ENCODE measurements at places on chromosomes 13 and 19.

GRCh38 chr13:49604570-49604969 lies 19.2 kb upstream of the RCBTB1 start:
- DNase-seq: no peak

GRCh38 chr13:66265371-66265770 lies 964.8 kb downstream of the PCDH9 start:
- DNase-seq: no peak

DNA sequence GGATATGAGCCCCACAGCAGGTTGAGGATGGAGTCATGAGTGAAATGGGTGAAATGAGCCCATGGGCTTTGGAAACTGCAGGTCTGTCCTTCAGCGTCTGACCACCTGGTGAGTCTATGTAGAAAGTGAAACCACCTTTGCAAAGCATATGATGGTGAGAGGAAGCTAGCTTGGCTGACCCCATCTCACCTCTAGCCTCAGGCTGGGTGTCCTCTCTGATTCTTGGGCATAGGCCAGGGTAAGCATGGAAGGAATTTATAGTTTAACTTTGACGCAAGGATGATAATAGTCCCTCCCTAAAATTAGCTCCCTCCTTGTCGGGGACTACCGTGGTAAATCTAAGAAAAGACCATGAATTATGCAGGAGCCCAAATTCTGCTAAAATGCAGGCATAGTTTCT lies 16.8 kb upstream of the PSG9 start:
- no peak for DNase-seq

- DNase-seq: no peak
Measured at GRCh38 chr13:111022241-111022640, 92.9 kb upstream of the ARHGEF7 start.

DNA sequence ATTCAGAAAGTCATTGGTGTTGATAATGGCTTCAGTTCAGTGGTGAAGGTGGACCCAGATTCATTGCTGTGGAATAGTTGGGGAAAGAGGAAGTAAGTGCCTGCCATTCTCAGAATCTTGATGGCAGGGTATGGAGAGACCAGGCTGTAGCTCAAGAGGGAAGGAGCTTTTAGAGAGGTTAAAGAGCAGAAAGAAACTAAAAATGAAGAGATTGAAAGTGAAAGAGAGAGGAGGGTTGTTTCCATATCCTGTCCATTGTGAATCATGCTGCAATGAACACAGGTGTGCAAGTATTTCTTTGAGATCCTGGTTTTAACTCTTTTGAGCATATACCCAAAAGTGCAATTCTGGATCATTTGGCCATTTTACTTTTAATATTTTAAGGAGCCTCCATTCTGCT lies 12.5 kb downstream of the GJB6 start:
- DNase-seq: no peak

- no peak for DNase-seq
Measured at GRCh38 chr19:3145909-3146676, 10.3 kb downstream of the GNA15 start.

GRCh38 chr13:114129649-114130062 lies 2.8 kb downstream of the RASA3 start:
- DNase-seq: peak; percentile 62

DNA sequence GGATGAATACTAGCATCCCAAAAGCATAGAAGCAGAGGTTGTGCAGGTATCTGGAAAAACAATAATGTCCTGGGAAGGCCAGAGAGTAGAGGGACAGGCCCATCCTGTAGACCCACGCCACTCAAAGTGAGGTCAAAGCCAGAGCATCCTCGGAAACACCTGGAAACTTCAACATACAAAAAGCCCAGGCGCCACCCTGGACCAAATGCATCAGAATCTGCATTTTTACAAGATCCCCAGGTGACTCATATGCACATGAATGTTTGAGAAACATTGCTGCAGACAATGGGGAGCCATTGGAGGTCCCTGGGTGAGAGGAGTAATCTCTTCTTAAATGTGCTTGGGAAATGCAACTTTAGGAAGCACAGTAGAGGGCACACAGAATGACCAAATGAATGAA lies 684.1 kb downstream of the DIAPH3 start:
- no peak for DNase-seq

GRCh38 chr13:59119475-59119874 lies 1044.3 kb downstream of the DIAPH3 start:
- no peak for DNase-seq

GRCh38 chr13:80161219-80161618 lies 179.7 kb downstream of the SPRY2 start:
- DNase-seq: no peak

DNA sequence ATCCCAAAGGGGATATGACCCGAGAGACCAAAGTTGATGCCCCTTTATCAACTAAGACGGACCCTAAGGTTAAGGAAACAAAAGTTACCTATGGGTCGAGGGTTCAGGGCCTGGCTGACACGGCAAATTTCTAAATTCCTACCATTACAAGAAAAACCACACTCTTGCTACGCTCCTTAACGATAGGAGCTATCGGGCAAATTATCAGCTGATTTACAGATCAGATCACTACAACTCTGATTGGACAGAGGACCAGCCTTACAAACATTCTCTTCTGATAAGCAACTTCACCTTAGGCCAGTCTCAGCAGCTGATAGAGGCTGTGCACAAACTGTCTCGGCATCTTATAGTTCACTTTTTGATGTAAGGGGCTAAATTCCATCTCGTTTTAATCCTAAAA lies 117.9 kb downstream of the KCTD15 start:
- DNase-seq: no peak

DNA sequence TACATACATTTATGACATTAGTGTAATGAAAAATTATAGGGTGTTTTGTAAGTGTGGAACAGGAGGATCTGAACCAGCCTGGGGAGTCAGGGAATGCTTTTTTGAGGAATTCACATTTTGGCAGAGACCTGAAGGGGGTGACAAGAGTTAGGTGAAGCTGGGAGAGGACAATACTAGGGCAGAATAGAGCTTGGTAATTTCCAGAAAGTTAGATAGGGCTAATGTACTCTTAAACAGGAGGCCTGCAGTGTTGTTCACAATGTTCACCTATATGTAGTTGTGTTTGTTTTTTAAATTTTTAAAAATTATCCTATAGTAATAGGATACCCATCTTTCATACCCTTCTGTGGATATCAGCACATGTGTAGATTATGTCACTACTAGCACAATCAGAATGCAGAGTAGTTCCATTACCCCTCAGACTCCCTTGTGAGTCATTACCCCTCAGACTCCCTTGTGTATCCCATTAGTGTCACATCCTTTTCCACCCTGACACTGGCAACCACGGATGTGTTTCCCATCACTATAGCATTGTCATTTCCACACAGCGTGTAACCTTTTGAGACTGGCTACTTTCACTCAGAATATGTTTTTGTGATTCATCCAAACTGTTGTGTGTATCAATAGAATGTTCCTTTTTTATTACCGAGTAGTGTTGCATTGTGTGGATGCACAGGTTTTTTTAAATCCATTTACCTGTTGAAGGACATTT lies 43.1 kb downstream of the PCCA start:
- DNase-seq: peak; percentile 42

- DNase-seq: no peak
Measured at GRCh38 chr19:30551271-30551670, 179.1 kb downstream of the ZNF536 start.

GRCh38 chr19:38642176-38642575 lies 5.3 kb upstream of the ACTN4 start:
- no peak for DNase-seq

GRCh38 chr13:93173654-93174053 lies 53.0 kb upstream of the GPC6 start:
- no peak for DNase-seq

DNA sequence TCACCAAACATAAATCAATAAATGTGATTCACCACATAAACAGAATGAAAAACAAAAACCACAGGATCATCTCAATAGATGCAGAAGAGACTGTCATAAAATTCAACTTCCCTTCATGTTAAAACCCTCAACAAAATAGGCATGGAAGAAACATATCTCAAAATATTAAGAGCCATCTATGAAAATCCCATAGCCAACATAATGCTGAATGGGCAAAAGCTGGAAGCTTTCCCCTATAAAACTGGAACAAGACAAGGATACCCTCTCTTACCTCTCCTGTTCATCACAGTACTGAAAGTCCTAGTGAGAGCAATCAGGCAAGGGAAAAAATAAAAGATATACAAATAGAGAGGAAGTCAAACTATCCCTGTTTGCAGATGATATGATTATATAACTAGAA lies 806.1 kb upstream of the MIR17HG start:
- DNase-seq: no peak

- DNase-seq: no peak
Measured at GRCh38 chr13:37615276-37615675, 16.7 kb upstream of the POSTN start.

DNA sequence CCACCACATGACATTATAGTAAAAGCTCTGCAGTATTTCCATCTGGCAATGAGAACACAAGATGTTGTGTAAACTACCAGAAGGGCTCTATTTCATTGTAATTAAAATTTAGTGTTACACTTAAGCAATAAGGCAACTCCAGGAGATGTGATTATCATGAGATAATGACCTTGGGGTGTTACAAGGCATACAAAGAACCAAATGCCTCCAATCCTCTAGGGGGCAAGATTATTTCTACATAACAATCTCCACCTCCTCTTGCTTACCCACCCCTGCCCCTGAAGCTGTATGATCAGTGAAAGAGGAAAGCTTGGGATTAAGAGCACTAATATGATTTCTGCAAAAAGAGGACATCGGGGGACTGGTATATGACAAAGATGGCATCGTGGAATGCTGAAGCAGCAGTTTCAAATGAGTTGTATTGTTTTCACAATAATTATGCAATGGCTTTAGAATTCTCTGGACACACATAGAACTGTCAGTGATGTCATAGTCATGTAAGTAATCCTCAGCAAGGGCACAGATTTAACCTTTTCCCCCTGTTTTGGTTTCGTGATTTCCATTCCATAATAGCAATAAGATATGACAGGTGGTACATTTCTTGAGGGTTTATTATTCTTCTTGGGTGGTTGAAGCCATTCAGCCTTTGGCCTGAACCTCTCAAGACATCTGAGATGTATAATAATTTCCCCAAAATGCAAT lies 295.3 kb downstream of the MZT1 start:
- no peak for DNase-seq

GRCh38 chr13:40213779-40214178 lies 452.7 kb downstream of the FOXO1 start:
- no peak for DNase-seq

GRCh38 chr13:42671502-42671901 lies 97.5 kb downstream of the TNFSF11 start:
- no peak for DNase-seq

DNA sequence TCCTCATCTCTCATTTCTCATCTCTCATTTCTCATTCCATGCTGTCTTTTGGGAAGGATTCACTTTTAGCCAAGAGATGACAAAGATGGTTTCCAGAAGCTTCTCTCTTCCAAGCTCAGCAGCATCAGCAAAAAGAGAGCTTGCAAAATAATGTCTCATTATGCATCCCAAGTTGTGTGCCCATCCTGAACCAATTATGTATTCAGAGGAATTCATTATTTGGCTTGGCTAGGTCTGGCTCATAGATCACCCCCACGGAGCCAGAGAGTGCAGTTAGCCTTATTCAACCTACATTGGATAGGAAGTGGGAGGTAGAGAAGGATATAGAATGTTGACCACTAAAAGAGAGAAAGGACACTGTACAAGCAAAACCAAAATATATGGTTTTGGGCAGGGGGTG lies 5.4 kb upstream of the OLFM2 start:
- DNase-seq: no peak

All from stimulated activated CD8-positive, alpha-beta memory T cell treated with anti-CD3 and anti-CD28 coated beads, Interleukin-4, amount 100 ng/mL, for 48 hours (primary cell).